ENCODE measurements at places on chromosomes 6 and 20. TPM values are rescaled to one million over a fixed set of nuclear protein-coding genes. Genes with fewer than 3 reads are reported as not detected.

- DNase-seq = no peak
These were observed 134.6 kb upstream of the SYNDIG1 start for GRCh38 chr20:24334830-24335229.

The BTNL2 gene
- polyA plus RNA-seq = 3.4 TPM

The ENPP1 gene
- polyA plus RNA-seq = 25.9 TPM

DNA sequence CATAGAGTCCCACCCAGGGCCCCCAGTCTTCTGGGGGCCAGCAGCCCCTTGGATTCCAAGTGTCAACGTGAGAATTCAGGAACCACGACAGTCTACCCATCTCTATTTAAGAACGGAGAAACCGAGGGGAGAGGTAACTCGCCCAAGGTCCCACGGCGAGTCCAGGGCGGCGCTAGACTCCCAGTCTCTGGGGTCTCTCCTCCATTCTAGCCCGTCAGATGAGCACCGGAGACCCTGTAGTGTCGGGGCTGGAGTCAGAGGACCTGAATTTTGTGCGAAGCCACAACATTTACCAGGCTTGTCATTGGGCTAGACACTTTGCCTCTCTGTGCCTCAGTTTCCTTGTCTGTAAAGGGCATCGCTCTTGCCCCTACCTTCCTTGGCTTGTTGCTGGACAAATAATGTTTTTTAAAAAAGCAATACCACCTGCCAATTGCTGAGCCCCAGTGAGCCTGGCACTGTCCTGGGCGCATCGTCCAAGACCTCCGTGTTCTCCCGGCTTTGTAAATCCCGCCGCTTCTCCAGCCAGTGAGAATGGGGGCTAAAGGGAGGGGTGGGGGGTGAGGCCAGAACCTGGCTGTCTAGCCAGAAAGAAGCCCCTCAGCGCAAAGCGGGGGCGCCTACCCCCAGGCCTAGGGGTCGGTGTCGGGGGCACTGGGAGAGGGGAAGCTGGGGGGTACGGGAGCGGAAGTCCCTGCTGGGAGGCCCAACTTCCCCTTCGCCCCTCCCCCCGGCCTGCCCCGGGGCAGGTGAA is 91.7 kb downstream of the NCR2 start:
- no peak for DNase-seq

The PRKN gene
- 7.7 TPM for polyA plus RNA-seq

The PGC gene
- polyA plus RNA-seq = not detected

The PTCHD4 gene
- polyA plus RNA-seq = 1.8 TPM

DNA sequence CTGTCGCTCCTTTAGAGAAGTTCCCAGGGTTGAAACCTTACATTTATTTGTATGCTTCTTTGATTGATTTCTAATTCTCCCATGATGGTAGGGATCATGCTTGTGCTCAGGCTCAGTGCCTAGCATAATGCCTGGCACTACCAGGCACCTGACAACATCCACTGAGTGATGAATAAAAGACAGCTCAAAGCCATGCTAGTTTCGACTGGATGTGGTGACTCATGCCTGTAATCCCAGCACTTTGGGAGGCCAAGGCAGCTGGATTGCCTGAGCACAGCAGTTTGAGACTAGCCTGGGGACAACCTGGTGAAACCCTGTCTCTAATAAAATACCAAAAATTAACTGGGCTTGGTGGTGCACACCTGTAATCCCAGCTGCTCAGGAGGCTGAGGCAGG is 11.6 kb upstream of the CD164 start:
- DNase-seq = no peak

- no peak for DNase-seq
These were observed 23.2 kb downstream of the CTCFL start for GRCh38 chr20:57501461-57502335.

The OPRM1 gene
- 0.08 TPM for polyA plus RNA-seq

GRCh38 chr6:79127660-79128059 is 49.6 kb upstream of the PHIP start:
- DNase-seq = no peak

- DNase-seq = no peak
These were observed 135.6 kb upstream of the CST7 start for GRCh38 chr20:24813496-24813895.

GRCh38 chr6:1327630-1328029 is 15.7 kb downstream of the FOXQ1 start:
- no peak for DNase-seq

DNA sequence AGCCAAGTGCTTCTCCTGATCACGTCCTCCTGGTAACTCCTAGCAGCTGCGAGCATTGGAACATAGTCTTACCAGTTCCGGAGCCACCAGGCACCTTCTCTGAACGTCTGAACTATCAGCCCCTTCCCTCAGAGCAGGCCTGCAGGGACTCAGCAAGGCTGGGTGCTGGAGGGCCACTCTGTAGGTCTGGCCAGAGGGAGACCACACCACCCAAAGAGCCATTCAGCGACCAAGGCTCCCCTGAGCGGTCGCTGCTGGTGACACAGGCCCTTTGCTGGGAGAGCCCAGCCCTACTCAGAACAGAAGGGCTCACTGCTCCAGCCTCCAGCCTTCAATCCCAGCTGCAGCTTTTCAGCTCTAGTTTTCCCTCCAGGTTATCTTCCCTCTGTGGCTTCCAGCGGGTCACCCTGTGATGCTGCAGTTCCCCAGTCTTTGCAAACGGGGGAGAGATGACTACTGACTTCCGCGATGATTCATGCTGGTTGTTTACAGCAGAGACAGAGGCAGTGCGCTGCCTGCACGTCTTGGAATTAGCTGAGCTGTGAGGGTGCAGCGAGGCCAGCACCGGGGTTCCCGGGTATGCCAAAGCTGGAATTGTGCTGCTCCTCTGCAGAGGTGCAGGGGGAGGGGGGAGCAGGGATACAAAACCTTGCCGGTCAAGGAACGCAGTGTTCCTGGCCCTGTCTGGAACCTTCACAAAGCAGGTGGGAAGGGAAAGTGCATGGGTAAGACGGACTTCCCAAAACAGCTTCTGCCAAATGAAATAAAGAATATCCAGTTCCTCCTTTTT is 161.4 kb downstream of the LY86 start:
- no peak for DNase-seq

DNA sequence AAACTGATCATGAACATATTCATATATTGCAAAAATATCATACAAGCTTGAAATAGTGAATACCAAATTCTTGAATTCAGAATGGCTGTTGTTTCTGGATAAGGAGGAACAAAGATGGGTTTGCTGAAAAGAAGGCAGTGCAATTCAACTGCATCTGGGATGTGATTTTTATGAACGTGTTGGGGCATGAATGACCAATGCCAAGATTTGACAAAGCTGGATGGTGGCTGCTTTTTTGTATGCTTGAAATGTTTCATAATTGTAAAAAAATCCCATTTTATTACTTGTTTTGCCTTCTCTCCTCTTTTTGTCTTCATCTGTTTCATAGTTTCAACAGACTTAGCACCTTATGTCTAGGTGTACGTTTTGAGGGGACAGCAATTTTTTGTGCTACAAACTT is 36.8 kb upstream of the BCAS1 start:
- DNase-seq = no peak

The ABT1 gene
- 12.7 TPM for polyA plus RNA-seq
